ENCODE measurements at places on chromosomes 7 and 10.

DNA sequence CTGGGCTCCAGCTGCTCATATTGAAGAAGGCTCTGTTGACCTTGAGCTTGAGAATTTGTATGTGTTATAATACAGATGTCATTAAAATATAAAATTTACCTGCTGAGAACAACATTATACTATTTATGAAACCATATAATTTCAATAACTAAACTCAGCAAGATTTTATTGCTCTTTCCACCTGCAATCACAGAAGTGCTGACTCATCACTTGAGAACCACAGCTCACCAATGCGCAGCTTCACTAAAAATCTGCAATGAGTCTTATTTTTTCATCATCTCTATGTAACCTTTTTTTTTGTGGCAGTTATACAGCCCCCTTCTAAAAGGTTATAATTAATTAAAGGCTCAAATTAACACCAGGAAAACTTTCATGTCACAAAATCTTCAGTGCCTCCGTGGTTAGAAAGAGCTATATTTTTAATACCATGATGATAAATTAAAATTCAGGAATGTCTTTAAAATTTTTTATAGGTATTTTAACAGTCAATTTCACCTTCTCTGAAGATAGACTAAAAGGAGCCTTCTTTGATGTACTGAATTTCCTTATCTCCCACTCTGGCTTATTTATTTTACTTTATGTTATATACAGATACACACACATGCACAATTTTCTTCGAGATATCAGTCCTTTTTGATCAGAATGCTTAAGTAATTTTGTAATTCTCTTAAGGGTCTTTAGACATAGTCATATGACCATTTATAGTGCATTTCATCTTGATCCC is 102.7 kb downstream of the EVX1 start:
- no peak for DNase-seq
- H3K27ac ChIP-seq, result no peak overlapping the region
- H3K4me3 ChIP-seq, result no peak overlapping the region

DNA sequence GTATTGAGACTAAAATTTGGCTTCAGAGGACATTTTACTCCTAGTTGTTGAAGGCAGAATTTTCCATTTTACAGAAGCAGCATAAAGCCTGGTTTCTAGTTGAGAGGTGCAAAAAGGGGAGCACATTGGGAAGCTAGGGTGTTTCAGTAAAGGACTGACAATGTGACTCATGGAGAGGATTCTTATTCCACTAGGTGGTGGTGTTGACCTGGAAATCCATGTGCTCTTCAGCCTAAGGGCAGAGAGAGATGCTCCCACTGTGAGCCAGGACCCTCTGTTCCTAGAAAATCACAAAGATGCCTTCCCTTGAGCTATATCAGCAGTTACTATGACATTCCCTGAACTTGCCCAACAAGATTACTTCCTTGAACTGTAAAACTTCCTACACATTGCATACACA is 687.8 kb downstream of the IPMK start:
- no peaks in the 10 kb centered on the region for H3K36me3 ChIP-seq
- no peaks in the 10 kb centered on the region for H3K4me1 ChIP-seq
- no peak overlapping the region for H3K4me3 ChIP-seq
- H3K27ac ChIP-seq, result no peak overlapping the region

DNA sequence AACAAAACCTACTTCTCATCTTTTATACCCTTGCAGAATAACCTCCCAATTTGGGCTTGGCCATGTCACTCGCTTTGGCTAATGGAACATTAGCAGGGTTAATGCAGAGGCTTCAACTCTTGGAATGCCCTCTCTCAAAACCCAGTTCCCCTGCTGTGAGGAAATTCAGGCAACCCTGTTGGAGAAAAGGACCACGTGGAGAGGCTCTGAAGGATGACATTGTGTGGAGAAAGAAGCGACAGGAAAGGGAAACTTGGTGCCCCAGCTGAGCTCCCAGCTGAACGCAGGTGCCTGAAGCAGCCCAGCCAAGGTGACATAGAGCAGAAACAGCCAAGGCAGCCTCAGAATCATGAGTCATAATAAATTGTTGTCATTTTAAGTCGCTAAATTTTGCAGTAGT is 214.2 kb upstream of the GHITM start:
- no peaks in the 10 kb centered on the region for H3K4me1 ChIP-seq
- H3K27ac ChIP-seq, result no peak overlapping the region
- H3K36me3 ChIP-seq, result no peaks in the 10 kb centered on the region
- H3K4me3 ChIP-seq, result no peak overlapping the region
- DNase-seq, result no peak
- peaks cover 3% of the 10 kb centered on the region for H3K27me3 ChIP-seq

GRCh38 chr10:4138146-4138721 is 353.2 kb upstream of the KLF6 start:
- DNase-seq, result no peak
- H3K4me3 ChIP-seq, result no peak overlapping the region
- no peaks in the 10 kb centered on the region for H3K27me3 ChIP-seq
- no peaks in the 10 kb centered on the region for H3K36me3 ChIP-seq
- no peaks in the 10 kb centered on the region for H3K4me1 ChIP-seq

DNA sequence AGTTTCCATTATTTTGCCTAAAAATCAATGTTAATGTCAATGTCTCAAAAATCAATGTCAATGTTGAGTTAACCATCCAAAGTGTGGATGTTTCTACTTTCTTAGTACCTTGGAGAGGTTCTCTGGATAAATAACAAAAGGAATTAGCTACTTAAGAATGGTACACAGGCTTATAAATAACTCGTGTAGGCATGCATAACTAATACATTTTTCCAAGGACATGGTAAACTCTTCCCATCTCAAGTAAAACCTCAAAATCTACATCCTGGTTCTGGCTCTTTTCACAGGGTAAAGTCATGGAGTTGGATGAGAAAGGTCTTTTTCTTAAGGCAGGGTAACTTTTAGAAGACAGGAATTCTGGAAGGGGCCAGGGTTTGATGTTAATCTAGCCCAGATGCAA is 59.9 kb downstream of the CAV1 start:
- no peak for DNase-seq
- no peaks in the 10 kb centered on the region for H3K27me3 ChIP-seq

DNA sequence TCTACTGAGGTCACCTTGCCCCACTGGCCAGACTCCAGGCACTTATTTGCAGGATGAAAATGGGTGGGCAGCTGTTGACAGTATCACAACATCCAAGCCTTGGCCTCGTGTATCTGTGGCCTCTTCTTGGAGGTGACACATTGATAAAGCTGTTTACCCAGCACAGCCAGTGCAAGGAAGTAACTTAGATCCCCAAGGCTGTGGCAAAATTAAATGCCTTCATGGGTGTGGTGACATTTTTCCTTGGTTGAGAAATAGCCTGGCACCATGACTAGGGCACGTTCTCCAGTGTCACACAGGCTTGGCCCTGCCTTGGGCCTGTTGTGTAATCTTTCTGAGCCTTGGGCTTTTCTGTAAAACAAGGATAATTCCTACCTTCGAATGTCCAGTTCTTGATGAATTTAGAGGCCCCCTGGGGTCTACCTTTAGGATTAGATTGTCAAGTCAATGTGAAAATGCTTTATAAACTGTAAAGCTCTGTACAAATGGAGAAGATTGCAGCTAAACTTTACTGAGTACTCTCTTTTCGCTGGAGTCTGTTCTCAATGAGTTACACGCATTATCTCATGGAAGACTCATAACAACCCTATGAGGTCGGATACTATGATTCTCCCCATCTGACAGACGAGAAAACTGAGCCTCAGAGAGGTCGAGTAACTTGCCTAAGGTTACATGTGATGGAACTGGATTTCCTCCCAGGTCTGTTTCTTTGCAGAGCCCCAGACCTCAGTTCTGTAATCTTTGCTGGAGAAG is 46.7 kb upstream of the LOXL4 start:
- H3K27me3 ChIP-seq, result no peaks in the 10 kb centered on the region
- no peak overlapping the region for H3K4me3 ChIP-seq
- H3K4me1 ChIP-seq, result no peaks in the 10 kb centered on the region
- H3K27ac ChIP-seq, result no peak overlapping the region
- H3K36me3 ChIP-seq, result no peaks in the 10 kb centered on the region

DNA sequence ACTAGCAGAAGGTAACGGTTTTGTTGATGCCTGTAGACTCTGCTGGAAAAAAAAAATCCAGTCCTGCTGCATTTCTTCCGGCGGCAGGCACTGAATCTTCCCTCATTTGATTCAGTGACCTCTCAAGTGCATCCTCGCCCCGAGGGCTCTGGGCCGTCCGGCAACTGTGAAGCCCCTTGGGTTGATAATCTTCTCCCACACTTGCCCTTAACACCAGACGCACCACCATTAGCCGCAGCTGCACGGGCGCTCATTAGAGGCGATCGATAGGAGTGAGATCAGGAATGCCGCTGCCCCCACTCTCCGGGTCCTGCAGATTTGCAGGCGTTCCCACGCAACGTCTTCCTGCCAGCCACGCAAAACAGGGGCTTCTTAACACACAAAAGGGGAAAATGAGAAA is 200.0 kb upstream of the MKI67 start:
- no peak overlapping the region for H3K27ac ChIP-seq
- no peaks in the 10 kb centered on the region for H3K36me3 ChIP-seq
- H3K27me3 ChIP-seq, result no peaks in the 10 kb centered on the region
- no peaks in the 10 kb centered on the region for H3K4me1 ChIP-seq
- DNase-seq, result no peak

GRCh38 chr10:18158773-18159265 is 18.6 kb downstream of the CACNB2 start:
- H3K36me3 ChIP-seq, result no peaks in the 10 kb centered on the region
- H3K27ac ChIP-seq, result no peak overlapping the region
- no peaks in the 10 kb centered on the region for H3K4me1 ChIP-seq
- H3K27me3 ChIP-seq, result no peaks in the 10 kb centered on the region

DNA sequence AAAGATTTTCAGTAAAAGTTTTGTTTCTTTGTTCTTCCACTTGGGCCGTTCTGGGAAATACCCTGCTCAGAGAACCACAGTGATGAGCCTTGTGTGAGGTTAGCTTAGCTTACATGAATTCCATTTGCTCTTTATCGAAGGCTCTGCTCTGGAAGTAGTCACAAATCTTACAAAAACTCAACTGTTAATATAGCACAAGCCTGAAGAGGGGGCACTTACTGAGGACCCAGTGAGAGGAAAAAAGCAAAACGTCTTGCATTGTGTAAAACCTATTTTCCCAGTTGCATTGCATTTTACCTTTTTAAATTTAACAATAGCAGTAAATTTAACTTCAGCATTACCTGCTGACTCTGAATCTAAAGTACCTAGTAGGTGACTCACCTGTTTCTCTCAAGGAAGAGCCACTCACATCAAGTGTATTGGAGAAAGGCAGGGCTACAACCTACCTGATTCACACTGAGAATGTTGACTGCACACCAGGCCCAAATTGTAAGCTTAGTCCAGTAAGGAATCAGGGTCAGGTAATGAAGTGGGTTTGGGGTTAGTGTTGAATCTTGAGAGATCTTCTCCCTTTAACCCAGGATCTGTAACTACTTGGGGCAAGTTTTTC is 42.3 kb downstream of the PPP1R17 start:
- no peak overlapping the region for H3K4me3 ChIP-seq
- H3K27ac ChIP-seq, result no peak overlapping the region
- no peaks in the 10 kb centered on the region for H3K27me3 ChIP-seq
- H3K4me1 ChIP-seq, result no peaks in the 10 kb centered on the region
- DNase-seq, result no peak

DNA sequence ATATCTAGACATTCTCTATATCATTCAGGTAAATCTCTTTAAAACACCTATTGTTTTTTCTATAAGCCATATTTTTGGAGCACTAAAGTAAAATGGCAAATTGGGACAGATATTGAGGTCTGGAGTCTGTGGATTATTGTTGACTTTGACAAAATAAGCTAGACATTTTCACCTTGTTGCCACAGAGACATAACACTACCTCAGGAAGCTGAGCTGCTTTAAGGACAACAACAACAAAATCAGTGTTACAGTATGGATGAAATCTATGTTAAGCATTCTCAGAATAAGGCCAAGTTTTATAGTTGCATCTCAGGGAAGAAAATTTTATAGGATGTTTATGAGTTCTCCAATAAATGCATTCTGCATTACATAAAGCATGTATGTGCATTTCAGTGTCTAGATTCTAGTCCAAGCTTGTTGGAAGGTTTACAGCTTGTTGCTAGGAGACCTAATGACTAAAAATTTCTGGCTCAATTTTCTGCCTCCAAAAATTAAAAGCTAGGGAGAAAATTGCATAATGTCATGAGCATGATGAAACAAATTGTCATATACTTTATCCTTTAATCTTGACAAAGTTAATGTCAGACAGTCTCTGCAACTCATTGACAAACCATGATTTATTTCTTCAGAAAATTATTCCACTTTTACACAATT is 18.3 kb downstream of the LIPM start:
- no peak overlapping the region for H3K27ac ChIP-seq
- peaks cover 34% of the 10 kb centered on the region for H3K4me1 ChIP-seq
- no peaks in the 10 kb centered on the region for H3K36me3 ChIP-seq

DNA sequence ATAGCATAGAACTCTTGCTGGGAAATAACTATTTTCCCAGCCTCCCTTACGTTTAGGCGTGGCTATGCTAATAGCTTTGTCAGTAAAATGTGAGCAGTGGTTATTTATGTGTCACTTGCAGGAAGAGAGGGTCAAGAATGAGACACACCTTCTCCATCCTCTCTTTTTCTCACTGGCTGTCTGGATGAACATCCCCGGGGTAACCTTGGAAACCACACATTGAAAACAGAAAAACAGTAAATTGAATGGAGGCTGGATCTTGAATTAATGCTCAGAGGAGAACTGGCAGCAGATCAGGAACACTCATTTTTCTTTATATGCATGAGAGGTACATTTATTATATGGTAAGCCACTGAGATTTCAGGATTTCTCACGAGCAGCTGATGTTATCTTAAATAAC is 127.6 kb downstream of the DNAJB9 start:
- DNase-seq, result no peak
- H3K27me3 ChIP-seq, result no peaks in the 10 kb centered on the region
- H3K27ac ChIP-seq, result no peak overlapping the region

DNA sequence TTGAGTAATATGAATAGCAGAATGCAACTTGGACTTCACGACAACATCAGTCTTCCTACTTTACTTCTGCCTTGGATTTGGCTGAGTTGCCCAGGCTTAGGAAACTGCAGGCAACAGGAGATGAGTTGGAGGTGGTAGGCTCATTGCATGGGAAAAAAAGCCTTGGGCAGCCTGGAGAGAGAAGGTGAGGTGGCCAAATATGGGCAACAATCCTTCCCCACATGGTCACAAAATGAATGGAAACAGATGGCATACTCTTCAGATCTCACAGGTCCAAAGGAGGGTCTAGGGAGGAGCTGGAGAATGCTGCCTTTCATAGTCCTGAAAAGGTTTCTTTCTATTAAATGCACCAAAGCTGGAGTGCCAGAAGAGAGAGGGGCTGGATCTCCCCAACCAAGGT is 128.6 kb upstream of the AOAH start:
- no peaks in the 10 kb centered on the region for H3K4me1 ChIP-seq
- H3K27me3 ChIP-seq, result no peaks in the 10 kb centered on the region
- H3K27ac ChIP-seq, result no peak overlapping the region
- DNase-seq, result no peak

DNA sequence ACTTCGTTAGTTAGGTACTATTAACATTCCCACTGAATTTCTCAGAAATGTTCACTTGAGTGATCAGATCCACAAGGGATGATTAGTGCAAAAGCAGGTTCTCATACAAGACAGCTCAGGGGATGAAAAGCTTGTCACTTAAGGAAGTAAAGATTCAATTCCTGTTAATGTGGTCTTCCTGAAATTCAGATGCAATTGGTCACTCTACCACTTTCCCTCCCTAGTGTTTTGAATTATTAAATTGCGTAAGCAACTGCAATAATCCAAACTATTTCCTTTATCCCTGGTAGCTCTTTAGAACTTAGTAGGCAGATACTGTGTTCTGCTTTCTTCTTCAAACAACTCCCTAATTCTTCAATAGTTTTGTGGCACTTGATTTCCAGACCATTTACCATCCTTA is 121.4 kb downstream of the MAGI2 start:
- H3K36me3 ChIP-seq, result no peaks in the 10 kb centered on the region
- no peak overlapping the region for H3K27ac ChIP-seq
- no peak overlapping the region for H3K4me3 ChIP-seq
- H3K27me3 ChIP-seq, result no peaks in the 10 kb centered on the region
